ENCODE measurements at places on chromosomes 5 and 9.

DNA sequence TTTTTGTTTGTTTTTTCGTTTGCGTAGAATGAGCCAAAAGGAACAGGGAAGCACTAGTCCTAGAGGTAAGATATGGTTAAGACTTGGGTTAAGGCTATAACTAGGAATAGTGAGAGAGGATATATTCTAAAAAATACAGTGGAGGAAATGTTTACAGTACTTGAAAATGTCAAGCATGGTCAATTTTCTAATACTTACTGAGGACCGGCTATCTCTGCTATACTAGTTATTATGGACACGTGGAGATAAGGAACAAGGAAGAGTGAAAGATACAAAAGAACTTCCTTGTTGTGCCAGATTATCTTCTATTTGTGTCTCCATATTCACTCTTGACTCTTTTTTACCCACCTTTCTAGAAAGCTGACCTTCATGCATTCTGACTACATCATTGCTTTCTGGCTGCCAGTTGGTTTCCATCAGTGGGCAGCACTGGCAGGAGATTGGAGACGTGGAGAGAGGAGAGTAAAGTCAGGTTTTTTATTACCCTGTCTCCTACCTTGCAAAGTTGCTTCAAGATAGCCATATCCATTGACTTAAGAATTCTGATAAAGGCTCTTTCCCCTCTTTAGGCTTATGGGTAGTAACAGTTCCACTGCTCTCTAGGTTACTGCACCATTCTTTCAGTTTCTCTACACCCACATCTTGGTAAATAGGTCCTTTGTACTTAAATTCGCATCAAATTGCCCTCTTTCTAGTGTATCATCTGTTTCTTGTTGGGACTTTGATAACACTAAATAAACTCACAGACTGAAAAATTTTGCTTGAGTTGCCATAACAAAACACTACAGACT lies 9.0 kb upstream of the RFX3 start:
- no peak for DNase-seq

- DNase-seq, result no peak
Observed at GRCh38 chr5:6829150-6829784, 116.0 kb downstream of the TENT4A start.

DNA sequence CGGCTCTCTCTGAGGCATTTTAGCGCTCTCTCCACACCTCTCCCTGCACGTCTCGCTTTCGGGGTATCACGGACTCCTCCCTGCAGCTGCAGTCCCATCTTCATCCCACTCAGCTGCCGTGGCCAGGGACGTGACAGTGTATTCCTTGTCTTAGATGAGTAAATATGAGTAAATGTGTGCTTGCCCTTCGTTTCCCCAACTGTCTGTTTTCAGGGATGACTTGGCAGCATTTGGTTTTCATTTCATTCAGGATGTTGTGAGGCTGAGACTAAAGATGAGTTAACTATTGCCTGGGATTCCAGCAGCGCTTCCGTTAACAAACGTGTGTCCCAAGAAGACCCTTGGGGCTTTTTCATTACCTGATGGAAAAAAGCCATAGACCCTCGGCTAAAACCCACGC lies 29.5 kb downstream of the GDNF start:
- no peak for DNase-seq

GRCh38 chr9:6029604-6030274 lies 14.3 kb upstream of the RANBP6 start:
- DNase-seq, result no peak

DNA sequence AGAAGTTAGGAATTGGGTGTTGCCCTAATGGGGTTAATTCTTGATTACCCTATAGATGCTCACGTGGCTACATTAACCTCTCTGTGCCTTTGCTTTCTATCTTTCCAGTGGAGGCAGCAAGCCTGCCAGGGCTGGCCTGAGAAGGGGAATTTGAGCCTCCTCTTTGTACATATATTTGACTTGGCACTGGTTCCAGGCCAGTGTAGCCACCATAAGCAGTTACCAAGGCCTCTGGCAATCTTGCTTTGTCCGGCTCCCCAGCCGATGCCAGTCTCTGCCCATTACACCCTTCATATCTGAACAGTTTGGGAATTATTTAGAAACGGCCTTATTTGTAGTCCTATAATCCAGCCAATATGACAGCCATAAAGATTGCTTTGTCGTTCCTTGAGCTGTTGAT lies 58.6 kb upstream of the PPARGC1B start:
- DNase-seq, result no peak

- no peak for DNase-seq
Observed at GRCh38 chr9:18727904-18728303, 254.0 kb downstream of the ADAMTSL1 start.

GRCh38 chr9:120587328-120587727 lies 7.4 kb upstream of the CDK5RAP2 start:
- no peak for DNase-seq

- no peak for DNase-seq
Observed at GRCh38 chr5:83227611-83228010, 150.3 kb downstream of the XRCC4 start.

DNA sequence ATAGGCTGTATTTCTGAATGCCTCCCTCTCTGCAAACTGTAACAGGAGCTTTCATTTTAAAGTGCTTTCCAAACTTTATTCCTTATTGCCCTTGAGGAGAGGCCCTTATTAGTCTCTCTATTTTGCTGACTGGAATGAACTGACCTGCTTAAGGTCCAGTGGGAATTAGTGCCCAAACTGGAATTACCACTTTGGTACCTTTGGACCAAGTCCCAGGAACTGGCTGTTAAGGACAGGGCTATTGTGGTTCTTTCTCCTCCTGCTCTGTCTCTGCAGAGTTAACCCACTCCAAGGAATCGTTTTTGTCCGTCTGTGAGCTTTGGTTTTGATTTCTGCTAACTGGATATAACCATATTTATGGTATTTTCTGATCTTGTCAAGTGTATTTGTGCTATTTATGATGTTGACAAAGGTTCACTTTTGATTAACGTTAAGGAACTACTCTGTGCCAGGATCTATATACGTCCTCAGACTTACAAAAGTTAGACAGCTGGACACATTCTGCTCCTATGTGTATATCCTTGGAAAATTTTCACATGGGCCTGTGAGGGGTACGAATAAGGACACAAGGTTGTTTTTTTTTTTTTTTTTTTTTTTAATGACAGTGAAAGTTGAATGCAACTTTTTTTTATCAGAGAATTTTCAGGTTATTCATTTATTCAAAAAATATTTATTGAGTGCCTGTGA lies 189.1 kb upstream of the ANKRD55 start:
- no peak for DNase-seq

- no peak for DNase-seq
Observed at GRCh38 chr9:110114086-110114858, 93.7 kb downstream of the C9orf152 start.

- no peak for DNase-seq
Observed at GRCh38 chr9:14932641-14933040, 22.4 kb upstream of the FREM1 start.

- no peak for DNase-seq
Observed at GRCh38 chr5:142924135-142924883, 154.1 kb downstream of the ARHGAP26 start.

DNA sequence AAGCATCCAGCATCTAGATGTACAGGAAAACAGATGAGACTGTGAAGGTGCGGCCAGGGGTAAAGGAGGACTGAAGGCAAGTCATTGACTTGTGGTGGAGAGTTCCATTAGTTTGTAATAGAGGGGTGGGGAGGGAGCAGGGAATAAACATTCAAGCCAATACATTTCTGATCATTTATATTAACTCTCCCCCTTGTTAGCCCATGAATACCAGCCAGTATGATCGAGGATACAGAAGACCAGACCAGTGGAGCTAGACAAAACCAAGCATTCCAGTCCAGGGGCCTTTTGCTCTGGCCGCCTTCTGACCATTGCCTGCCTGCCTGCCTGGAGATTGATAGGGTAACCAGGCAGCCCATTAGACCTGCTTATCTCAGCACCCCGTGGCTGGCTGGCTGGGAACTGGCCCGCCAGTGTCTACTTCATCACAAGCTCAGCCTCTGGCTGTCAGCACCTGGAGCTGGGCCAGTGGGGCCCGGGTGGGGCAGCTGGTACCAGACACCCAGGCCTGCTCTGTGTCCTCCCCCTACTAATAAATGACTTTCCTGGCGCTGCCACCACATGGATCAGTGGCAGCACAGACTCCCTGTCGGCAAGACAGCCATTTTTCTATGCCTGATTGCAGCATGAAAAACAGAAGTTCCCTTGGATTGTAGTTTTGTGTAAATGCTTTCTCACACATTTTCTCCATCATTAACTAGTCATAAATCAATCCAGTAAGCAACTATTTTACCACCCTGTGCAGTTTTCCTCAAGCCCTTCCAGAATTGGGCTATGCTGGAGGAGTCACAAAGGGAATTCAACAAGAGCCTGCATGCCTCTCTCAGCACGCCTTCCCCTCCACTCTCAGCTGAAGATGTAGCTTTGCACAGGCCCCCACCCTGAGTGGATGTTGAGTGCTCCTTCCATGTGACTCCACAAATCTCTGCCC lies 181.3 kb downstream of the SNCAIP start:
- no peak for DNase-seq

DNA sequence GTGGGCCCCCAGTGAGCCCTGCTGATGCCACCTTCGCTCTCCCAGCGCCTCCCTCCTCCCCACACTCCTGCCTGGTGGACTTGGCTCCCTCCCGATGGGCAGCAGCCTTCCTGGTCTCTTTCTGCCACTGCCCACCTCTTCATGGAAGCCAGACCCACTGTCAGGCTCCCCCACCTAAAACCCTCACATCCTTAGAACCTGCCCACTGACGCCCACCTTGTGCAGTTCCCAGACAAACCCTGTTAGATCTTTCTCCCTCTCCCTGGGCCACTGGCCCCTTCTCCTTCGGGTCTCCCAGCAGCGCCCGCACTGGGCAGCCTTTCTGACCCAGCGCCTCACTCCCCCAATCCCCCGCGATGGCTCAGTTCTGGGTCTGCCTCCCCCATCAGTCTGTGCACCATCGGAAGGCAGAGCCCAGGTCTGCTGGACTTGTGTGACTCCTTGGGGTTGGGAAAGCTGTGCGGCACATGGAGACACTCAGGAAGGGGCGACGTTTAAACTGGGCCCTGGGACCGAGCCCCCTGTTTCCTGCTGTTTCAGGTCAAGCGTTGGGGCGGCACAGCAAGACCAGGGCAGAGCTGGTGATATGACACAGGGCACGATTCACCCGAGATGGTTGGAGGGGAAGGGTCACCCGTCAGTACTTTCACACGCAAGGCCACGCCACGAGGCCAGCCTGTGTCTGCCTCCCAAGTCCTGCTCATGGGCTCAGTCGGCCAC lies 17.4 kb downstream of the MYMK start:
- no peak for DNase-seq

GRCh38 chr9:96020792-96021550 lies 145.5 kb downstream of the ERCC6L2 start:
- DNase-seq, result no peak

DNA sequence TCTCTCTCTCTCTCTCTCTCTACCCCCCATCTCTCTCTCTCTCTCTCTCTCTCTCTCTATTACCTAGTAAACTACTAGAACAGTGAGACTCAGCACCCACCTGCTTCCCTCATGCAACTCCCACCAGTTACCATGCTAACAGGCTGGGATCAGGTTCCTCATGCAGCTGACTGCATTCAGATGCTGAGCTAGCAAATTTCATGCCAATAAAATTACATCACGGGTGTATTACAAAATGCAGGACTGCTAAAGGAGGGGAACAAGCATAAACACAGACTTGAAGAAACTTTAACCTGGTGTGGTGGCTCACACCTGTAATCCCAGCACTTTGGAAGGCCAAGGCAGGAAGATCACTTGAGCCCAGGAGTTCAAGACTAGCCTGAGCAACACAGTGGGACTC lies 76.0 kb downstream of the CEMIP2 start:
- DNase-seq, result no peak

DNA sequence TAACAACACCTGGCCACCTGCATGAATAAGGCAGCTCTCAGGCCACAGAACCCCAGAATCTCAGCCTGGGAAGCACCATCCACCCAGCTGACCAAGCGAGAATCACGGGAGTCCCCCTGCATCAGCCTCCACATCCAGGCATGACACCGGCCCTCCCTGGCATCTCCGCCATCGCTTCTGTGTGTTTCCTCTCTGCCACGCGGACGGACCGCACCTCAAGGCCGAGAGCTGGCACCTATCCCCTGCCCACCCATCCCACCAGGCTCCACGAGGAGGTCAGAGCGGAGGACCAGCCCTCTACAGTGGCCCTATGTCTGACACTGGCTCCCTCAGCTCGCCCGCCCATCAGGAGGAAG lies 134.7 kb downstream of the COL23A1 start:
- DNase-seq, result no peak

GRCh38 chr5:43543434-43543833 lies 13.4 kb downstream of the PAIP1 start:
- no peak for DNase-seq

DNA sequence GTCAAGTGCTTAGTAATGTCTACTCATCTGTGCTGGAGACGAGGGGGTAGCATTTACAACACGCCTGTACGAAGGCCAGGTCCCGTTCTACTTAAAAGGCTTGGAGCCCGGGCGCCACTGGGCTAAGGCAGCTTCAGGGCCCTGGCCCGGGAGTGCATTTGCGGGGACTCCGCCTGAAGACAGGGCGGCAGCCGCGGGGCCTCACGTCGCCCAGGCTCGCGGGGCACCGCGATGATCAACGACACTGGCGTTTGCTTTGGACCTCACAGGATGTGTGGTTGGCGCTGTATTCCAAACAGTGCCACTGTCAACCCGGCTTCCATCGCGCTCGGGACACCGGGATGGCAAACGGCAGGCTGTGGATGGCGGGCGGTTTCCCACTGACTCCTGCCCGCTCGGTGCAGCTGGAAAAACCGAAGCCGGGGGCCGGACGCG lies 1.1 kb upstream of the TENT4A start:
- no peak for DNase-seq

DNA sequence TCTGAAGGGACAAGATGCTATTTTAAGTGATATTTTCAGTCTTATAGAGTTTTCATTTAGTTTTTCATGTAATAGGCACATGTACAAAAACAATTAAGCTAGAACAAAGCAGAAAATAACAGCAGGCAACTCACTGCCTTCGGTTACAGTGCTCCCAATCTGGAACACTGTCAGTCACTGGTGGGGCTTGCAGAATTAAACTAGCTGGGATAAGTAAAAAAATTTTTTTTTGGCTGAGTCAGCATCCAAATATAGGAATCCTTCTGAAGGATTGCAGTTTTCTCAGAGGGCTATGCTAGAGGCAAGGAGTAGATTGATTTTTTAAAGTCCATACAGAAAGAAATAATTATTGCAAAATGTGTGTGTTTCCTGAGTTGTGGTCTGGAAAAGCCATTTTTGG lies 250.2 kb upstream of the RFX3 start:
- no peak for DNase-seq

GRCh38 chr9:85700330-85700729 lies 41.4 kb downstream of the AGTPBP1 start:
- no peak for DNase-seq

- no peak for DNase-seq
Observed at GRCh38 chr5:171323806-171324632, 15.0 kb downstream of the TLX3 start.
